AG20443 (cell line): ENCODE measurements at places on chromosomes 2 and 18.

GRCh38 chr2:174039551-174040416 lies 74.6 kb upstream of the SP3 start:
- peak; percentile 90 for DNase-seq

DNA sequence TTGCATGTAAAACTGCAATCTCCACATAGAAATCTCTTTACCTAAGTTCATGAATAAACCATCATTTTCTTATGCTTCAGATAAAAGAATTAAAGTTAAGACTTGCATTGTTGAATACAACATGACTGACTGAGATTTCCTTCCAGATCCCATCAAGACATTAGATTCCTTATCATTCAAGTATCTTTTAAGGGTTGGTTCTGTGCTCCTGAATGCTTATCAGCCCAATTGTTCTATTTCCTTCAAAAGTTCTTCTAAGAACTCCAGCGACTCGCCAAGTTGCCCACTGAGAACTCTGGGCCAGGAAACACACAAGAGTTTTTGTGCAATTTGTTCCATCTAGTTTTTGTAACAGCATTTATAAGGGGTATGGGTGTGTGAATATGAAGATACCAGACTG lies 120.3 kb downstream of the RBMS1 start:
- no peak for DNase-seq

- DNase-seq = no peak
Measured at GRCh38 chr2:24833821-24834732, 40.9 kb downstream of the CENPO start.

DNA sequence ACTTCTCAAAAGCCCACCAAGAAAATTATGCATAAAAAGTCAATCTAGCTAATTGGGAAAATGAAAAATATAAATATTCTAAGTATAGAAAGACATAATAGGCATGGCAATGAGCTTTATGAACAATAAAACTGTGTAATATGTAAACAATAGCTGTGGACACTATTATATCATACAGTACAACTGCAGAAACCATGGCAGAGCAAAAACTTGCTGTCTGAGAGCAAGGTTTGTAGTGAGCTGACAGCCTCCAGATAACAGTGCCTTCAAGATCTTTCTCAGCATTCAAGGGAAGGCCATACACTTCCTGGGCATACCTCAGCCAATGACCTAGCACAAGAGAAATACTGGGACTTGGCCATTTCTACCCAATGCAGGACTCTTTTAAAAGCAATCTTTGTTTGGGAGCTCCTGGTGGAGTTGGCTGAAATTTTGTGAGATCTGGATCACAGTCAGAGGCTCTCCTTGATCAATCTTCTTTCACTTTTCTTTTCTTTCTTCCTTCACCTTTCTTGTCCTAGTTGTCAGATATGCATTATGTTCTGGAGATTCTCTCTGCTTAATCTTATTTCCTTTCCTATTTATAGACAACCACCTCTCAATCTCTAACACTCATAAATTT lies 427.2 kb upstream of the UBE2E3 start:
- no peak for DNase-seq

DNA sequence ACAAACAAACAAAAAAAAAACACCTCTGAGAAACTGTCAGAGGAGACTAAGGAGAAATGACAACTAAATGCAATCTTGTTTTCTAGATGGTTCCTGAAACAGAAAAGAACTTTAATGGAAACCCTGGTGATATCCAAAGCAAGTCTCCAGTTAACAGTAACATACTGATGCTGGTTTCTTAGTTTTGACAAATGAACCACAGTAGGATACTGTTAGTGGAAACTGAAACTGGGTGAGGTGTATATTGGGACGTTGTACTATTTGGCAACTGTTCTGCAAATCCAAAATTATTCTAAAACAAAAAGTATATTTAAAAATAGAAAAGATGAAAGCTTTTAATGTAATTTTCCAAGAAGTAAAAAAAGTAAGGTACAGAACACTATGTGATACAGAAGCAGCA lies 11.4 kb downstream of the SESTD1 start:
- DNase-seq = no peak

DNA sequence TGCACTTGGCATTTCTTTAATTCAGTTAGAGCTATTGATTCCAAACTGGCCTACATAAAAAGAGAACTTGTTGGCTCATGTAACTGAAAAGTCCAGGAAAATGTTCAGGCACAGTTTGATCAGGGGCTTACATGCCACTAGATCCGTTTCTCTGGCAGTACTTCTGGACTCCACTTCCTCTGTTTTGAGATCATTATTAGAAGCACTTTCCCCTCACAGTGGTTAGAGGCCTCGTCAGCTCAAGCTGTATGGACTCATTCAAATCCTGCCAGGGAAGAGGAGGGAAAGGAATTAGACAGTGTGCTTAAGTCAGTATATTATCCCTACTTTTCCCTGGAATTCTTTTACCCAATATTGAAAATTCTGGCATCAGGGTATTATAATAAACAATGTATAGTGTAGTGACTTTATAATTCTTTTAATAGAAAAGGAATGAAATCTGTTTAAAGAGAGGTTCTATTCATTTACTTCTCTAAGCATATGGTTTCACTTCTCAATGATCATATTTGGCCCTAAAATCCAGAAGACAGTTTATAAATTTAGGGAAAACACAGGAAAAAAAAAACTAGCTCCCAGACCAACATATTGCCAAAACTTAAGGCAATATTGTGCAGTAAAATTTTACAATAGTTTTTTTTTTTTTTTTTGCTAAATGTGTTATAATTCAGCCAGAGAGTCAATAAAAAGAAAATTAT lies 92.0 kb downstream of the ARMC9 start:
- DNase-seq = no peak

- DNase-seq = peak; percentile 36
Measured at GRCh38 chr2:86703704-86704361, 16.3 kb upstream of the RMND5A start.

GRCh38 chr2:113351375-113352355 lies 72.9 kb upstream of the PAX8 start:
- no peak for DNase-seq

GRCh38 chr2:121266543-121267106 lies 18.4 kb downstream of the TFCP2L1 start:
- DNase-seq = no peak

DNA sequence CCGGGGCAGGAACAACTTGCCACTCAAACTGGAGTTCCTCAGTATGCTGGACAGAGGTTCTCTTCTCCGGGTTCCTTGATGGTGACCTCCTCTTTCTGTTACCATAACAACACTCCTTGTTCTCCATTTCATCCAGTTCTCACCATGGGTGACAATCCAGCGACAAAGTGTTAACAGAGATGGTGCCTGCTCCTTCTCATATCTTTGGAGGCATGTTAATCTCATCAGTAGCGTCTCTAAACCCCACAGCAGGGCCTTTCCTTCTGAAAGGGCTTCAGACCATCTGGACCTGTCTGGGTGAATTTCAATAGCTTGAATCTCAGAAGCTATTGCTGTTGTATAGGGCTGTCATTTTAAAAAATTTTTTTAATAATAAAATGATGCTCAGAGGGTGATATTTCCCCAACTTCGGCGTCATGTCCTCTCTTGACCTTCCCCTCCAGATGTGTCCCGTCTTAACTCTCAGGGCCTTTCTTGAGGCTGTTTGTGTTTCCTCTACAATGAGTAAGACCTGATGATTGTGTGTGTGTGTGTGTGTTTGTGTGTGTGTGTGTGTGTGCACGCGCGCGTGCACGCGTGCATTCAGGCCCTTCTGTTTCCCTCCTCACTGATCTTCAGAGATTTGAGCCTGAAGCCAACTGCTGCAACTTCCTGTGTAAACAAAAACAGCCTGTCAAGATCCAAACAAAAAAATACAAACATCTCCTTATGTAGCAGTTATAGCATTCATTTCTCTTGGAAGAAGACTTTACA lies 24.3 kb upstream of the CETN1 start:
- DNase-seq = no peak

GRCh38 chr2:216188956-216189355 lies 79.8 kb downstream of the XRCC5 start:
- DNase-seq = peak; percentile 43

GRCh38 chr2:30231996-30232800 lies 864 bp downstream of the LBH start:
- DNase-seq = peak; percentile 61

GRCh38 chr18:48868468-48869466 lies 82.0 kb downstream of the SMAD7 start:
- no peak for DNase-seq

DNA sequence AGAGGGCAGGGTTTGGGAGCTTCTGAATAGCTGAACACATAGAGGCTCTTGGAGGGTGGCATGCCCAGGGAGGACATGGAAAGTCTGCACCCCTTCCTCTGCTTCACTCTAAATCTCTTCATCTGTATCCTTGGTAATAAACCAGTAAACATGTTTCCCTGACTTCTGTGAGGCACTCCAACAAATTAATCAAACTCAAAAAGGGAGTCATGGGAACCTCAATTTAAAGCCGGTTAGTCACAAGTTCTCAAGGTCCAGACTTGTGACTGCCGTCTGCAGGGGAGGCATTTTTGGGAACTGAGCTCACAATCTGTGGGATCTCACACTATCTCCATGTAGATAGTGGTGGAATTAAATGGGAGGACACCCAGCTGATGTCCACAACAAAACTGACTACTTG lies 33.1 kb upstream of the STON1 start:
- peak; percentile 82 for DNase-seq

DNA sequence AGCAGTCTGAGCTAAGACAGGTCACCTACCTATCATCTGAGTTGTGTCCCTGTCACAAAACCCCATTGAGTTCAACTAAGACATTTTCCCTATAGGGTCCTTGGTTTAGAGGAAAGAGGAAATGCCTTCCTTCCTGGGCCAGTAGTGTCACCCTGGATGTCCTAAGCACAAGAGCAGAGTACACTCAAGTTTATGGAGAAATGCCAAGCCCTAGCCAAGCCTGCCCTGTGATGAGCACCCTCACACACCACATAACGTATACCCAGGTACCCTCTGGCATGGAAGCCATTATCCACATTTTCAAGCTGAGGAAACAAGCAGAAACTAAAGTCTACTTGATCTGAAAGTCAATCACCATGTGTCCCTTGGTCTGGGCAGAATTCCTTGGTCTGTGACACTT lies 37.3 kb downstream of the SUCLG1 start:
- no peak for DNase-seq

DNA sequence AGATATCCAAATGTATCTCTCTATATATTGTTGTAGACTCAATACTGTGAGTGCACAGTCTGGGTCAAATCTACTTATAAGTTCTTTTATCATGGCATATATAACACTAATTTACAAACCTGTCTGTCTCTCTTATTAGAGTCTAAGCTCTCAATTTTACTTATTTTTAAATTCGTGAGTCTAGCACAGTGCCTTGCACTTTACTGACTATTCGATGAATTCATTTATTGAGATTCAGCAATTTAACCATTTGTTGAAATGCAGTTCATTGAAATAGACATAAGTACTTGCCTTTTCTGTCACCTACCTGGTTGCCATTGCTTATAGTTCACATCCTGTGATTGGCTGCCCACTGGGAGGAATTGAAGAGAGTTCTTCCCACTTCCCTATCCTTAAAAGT lies 10.3 kb upstream of the ALS2 start:
- no peak for DNase-seq

GRCh38 chr2:239695728-239696240 lies 295.0 kb upstream of the HDAC4 start:
- no peak for DNase-seq

DNA sequence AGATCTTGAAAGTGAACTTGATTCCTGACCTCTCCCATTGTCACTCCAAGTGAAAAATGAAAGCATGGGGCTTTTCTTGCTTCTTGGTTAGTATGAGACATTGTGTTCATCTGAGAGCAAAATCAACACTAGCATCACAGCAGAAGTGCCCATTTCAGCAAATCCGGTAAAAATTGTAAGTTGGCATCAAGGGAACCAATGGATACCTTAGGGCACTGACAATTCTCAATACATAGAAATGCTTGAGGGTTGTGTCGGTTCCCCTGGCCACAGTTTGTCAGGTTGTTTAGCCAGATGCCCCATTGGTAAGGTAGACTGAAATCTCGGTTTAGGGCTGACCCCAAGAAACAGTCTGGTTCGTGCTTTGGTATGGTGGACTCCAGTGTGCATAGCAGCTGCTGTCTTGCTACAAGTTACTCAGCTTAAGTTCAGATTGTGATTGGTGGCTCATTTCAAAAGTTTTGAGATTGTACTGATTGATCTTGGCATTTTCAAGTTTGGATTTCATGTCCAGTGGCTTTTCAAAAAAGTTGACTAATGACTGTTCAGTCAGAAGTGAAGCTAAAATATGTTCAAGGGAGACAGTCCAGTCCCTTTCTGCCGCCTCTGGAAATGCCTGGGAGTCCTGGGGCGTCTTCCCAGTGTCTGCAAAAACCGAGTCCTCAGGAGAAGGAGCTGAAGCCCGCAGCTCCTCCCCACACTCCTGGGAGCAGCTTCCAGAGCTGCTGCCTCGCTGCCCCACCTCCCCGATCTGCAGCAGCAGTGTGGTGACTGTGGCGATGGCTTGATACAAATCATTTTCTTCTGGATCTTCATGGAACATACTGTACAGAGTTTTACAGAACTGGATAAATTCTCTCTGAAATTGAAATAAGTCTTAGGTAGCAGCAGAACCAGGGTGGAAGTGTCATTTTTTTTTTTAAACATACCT lies 5.6 kb downstream of the RPL31 start:
- DNase-seq = no peak

GRCh38 chr2:12716032-12716281 lies 779 bp upstream of the TRIB2 start:
- peak; percentile 47 for DNase-seq

- DNase-seq = no peak
Measured at GRCh38 chr2:170335351-170335750, 157.4 kb downstream of the MYO3B start.

DNA sequence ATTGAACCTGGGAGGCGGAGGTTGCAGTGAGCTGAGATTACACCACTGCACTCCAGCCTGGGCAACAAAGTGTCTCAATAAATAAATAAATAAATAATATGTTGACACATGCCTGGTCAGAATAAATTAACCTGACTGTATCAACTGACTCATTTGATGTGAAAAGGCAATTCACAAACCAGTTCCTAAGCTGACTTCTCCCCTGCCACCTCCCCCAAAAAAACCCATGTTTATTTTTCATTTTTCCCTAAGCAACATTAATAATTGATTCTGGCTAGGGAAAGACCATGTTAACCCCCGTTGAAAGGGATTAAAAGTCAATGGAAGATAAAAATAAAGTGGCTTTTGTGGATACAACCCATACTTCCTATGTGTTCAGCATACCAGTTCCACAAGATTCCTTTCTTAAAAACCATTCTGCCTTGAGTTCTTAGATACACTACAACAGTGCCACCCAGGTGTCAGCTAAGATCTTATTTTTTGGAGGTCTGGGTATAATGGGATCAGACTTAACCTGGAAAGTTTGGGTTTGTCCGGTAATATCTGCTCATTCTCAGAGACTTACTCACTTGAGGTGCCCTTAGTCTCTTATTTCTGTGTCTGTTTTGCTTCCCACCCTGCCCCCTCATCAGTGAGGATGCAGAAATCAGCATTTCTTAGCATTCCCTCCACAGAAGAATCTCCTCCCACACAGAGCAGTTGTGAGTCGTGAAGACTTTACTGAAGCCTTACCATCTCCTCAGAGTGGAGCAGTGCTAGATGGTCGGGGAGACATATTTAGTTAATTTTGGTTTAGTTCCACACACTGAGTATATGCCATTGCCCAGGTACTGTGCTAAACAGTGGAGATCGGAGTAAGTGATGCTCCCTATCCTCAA lies 10.1 kb upstream of the MCFD2 start:
- no peak for DNase-seq
